H54 (cell line): ENCODE measurements at places on chromosomes 2 and 18.

DNA sequence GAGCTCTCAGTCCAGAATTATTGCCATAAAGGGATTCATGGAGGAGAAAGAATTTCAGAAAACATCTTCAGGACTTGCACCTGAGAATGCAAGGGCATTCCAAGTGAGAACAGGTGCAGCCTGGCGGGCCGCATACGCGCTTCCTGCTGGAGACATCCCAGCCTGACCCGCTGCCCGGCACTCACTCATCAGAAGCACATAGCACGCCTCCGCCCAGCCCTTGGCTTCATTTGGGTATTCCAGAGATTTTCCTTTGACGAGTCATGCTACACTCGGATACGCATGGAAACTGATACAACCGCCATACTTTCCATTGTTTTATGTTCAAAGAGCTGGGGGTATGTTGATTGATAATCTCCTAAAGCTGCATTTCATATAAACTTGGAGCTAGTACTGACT is 228.0 kb upstream of the ID2 start:
- no peak for DNase-seq

- DNase-seq: no peak
Observed at GRCh38 chr2:27875089-27875881, 14.9 kb downstream of the RBKS start.

DNA sequence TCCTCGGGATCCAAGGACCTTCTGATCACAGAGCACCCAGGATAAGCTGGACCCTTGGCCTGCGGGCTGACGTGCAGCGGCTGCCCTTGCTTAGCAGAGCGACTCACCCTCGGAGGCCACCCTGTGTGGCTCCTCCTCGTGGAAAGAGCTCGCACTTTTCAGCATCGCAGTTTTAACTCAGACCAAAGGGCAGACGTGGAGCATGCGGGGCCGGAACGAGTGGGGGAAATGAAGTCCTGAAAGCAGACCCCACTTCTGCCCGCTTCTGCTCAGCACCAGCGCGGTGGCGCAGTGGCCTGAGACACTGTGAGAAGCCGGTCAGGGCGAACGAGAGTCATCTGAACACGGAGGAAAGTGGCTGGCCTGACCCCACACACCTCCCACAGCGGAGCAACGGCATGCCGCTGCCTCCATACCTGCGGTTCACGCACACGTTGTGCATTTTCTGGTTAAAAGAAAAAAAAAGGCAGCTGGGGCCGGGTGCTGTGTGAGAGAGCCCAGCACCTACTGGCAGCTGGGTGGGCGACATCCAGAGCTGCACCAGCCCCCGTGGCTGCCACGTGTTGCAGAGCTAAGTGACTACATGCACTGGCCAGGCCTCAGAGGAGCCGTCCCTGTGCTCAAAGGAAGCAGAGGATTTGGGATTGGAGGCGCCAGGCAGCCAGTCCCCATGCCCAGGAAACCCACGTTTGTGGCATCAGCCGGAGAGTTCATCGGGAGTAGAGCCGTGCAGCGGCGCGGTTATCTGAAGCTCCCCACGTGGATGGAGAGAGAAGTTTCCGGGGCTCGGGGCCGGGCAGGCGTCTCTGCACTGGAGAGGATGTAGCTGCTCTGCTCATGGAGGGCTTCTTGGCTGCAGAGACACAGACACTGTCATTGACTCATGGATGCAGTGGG is 89.7 kb downstream of the USP40 start:
- DNase-seq: no peak

DNA sequence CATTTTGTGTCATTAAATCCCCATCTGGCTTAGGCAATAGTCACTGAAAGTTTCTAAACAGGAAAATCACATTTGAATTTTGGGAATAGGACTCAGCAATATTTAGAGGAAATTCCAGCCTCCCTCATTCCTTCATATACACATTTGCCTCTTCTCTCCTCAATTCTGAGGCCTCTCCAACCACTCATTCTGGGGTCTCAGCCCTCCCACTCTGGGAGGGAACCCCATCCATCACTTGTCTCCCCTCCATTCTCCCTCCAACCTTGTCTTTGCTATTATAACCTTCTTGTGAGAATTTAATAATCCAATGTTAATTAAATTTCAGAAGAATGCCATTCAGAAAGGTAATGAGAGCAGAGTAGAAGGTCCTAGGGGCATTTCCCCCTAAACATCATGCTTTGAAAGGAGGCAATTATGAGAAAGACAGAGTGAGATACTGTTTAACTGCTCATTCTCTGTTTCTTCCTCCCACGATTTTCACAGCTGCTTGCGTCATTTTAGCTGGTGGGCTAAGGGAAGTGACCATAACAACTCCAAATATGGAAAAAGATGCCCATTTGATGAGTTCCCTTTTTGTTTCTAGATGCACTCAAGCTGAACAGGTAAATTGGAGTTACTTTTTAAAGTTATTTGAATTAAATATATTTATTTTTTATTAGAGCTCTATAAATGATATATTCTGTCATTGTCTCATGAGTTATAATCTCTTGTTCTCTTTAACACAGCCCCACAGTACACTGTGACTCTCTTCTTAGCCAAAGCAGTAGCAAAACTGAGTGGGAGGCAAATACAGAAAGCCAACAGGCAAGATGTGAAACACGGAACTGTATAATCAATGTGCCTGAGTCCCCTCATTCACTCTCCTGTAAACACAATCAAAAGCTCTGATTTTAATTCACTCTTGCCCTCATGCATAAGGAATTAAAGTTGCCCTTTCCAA is 135.1 kb downstream of the DLGAP1 start:
- no peak for DNase-seq

GRCh38 chr18:32815881-32816280 is 43.1 kb upstream of the KLHL14 start:
- no peak for DNase-seq

DNA sequence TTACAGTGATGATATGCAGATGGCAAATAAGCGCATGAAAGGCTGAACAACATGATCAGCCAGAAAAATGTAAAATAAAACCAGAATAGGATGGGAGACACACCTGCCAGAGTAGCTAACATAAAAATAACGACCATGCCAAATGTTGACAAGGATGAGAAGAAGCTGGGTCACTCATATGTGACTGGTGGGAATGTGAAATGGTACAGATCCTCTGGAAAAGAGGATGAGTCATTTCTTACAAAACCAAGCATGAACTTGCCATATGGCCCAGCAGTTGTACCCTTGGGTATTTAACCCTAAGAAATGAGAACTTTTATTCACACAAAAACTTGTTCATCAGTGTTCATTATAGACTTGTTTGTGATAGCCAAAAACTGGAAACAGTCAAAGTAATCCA is 143.8 kb downstream of the SH3BP4 start:
- DNase-seq: no peak
